ENCODE measurements at places on chromosomes 1 and 21.

- DNase-seq = no peak
These were observed 81.5 kb upstream of the CD1D start for GRCh38 chr1:158099185-158099584.

DNA sequence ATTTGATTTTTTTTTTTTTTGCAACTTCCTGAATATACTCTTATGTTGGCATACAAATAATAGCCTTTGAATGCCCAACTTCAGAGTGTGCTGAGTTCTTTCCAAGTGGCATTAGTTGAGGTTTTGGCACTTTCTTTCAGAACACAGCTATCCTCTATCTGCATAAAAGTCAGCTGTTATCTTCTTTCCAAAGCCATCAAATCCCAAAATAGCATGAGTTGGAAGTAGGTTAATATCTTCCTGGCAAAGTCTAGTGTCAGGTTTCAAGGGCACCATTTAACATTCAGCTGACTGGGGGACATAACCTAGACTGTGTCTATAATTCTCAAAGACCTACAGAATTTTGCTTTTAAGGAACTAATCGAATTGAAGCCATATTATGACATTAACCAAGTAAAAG is 223.9 kb downstream of the PLPP3 start:
- no peak for DNase-seq

GRCh38 chr1:32954168-32954567 is 10.4 kb downstream of the RNF19B start:
- no peak for DNase-seq

DNA sequence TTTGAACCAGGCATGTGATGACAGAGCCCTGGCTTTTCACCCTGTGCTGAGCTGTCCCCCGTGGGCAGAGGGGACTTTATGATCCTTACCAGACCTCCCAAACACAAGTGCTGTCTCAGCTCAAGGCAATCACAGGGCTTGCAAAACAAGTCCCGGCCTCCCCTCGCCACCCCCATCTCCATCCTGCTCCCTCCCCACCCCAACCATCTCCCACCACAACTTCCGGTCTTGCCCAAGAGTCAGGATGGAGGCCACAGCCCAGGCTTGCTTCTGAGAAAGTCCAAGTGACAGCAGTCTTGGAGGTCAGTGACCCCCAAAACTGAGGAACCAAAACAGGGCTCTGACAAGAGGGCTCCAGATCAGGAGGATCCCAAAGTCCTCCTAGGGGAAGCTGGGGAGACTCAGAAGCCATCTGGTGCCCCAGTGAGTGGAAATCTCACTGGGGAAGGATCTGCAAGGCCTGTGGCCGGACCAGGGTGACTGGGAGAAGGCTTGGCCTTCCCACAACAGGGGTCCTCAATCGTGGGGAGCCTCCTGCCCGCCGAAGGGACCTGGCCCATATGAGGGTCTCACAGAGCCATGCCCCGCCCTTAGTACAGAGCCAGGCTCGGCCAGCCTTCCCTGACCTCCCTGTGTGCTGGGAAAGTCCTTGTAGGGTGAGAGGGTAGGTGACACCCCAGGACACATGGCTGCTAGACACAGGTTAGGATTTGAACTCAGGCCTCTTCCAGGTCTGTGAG is 4.5 kb upstream of the SDC3 start:
- DNase-seq = no peak

- DNase-seq = no peak
These were observed 94.0 kb downstream of the KIAA0319L start for GRCh38 chr1:35463232-35463631.

DNA sequence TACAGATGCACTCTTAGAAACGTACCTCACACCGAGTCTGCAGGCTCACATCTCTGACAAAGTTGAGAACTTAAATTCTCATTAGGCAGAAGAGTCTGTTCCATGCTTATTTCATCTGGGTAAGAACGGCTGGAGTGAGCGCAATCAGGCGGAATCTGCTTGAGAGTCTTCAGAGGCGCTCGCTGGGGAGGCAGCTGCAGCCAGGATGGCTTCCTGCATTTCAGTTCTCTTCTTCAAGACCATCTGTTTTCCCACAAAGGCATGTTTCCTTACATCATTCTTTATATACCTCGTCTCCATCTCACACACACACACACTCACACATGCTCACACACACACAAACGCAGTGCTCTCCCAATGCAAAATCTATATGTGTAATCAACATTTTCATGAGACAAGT is 497.1 kb downstream of the AJAP1 start:
- no peak for DNase-seq

DNA sequence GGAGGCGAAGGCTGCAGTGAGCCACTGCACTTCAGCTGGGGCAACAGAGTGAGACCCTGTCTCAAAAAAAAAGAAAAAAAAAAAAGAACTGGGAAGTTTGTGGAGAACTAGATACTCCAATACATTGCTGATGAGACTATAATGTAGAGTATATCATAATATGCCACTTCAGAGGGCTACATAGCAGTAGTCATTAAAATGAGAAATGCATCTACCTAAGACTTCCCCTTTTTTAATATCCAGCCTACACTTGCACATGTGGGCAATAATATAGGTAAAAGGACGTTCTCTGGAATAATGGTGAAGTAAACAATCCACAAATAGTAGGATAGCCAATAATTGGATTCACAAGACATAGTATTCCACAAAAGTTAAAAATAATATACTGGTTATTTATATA is 311.0 kb downstream of the HLX start:
- no peak for DNase-seq

GRCh38 chr1:189275796-189276195 is 1201.9 kb downstream of the BRINP3 start:
- DNase-seq = no peak

GRCh38 chr1:155888481-155888880 is 22.7 kb downstream of the RIT1 start:
- no peak for DNase-seq

Measured in stimulated activated CD8-positive, alpha-beta memory T cell treated with anti-CD3 and anti-CD28 coated beads, Interleukin-7, amount 100 ng/mL, for 1 hour (primary cell).